ENCODE measurements at places on chromosomes 6 and 20.

GRCh38 chr6:107185391-107185970 is 70.2 kb upstream of the BEND3 start:
- peak; percentile 20 for DNase-seq

DNA sequence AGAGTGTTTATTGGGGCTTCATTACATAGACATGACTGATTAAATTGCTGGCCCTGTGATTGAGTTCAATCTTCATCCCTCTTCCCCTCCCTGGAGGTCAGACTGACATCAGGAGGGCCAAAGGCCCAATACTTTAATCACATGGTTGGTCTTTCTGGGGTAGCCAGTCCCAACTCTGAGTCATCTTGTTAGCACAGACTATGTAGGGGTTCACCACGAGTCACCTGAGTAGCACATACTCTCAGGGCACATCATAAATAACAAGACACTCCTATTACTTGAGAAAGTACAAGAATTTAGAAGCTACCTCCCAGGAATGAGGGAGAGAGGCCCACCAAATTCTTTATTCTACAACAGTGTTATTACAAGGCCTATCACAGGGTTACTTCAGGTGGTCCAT is 11.3 kb downstream of the GINS1 start:
- no peak for DNase-seq

GRCh38 chr6:25327432-25327831 is 48.3 kb downstream of the CARMIL1 start:
- DNase-seq, result no peak

GRCh38 chr6:127956260-127956888 is 55.5 kb upstream of the THEMIS start:
- DNase-seq, result no peak

GRCh38 chr20:40568200-40568599 is 120.8 kb downstream of the MAFB start:
- no peak for DNase-seq
